COR-L47 (cell line): ENCODE measurements at places on chromosomes 5 and 9.

DNA sequence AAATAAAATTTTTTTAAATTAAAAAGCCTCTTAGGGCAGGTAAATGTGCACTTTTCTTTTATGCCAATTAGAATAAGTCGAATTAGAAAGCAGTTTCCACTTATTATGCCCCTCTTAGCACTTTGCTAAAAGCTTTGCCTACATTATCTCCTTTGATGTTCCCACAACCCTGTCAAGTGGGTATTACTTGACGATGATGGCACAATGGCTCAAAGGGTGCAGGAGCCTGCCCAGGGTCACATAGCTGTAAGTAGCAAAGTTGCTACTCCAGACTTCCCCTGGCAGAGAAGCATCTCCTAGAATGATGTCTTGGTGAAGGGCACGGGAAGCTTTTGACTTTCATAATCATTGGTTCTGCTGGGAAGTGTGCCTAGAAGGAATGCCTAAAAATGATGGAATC, 18.4 kb upstream of the IQGAP2 start:
- no peak for DNase-seq

- DNase-seq: no peak
These were observed 6.1 kb upstream of the VLDLR start for GRCh38 chr9:2615497-2615896.

GRCh38 chr5:96187309-96188027, 225.8 kb upstream of the ELL2 start:
- no peak for DNase-seq

DNA sequence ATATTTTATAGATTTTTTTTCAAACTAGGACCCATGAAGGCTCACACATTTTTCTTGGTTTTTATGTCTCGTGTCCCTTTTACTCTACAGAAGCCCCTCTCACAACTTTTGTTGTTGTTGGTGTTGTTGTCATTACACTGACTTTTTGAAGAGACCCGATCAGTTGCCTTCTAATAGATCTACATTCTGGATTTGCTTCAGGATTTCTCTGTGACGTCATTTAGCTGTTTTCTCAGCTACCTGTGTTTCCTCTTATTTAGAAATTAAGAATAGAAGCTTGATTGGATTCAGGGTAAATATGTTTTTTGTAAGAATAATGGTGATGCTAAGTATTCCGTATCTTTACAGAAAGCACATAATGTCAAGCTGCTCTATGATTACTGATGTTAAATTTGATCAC, 213.3 kb upstream of the ZNF462 start:
- no peak for DNase-seq

- DNase-seq: peak; percentile 76
These were observed 160.0 kb downstream of the RMI1 start for GRCh38 chr9:84140535-84141101.

- no peak for DNase-seq
These were observed 259.4 kb downstream of the AUH start for GRCh38 chr9:91102269-91102668.

GRCh38 chr5:58683567-58683966, 100.7 kb downstream of the RAB3C start:
- no peak for DNase-seq

GRCh38 chr9:79120533-79120932, 451.2 kb upstream of the TLE4 start:
- peak; percentile 89 for DNase-seq

DNA sequence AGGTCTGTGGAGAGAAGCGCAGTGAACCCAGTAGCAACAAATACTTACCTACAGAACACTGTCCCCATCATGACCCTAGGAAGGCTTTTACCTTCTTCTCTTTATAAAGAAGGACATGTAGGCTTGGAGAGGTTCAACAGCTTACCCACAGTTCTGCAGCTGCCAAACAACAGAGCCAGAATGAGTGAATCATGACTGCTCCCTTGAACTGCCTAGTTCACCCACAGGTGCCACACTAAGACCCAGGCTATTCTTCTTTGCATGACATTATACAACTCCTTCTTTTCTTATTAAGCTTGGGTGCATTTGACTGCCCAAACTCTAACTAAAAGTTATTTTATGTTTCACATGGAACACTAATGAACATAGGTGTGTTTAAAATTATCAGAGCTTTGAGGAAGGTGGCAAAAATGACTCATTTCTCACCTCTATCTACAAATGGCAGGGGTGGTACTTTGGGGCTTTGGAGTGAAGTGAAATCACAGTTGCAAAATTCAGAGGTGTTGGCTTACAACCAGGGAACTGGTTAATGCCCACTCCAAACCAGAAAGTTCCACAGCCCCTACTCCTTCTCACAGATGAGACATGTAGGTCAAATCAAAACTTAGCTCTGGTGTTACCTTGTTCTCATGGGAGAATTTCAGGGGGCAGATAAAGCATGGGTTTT, 201.6 kb downstream of the SEMA6A start:
- no peak for DNase-seq
